Pulmonary artery endothelial cell (primary cell): ENCODE measurements at places on chromosomes 6 and 20. TPM values are rescaled to one million over a fixed set of nuclear protein-coding genes. Genes with fewer than 3 reads are reported as not detected.

FUCA2 gene
- 36.5 and 38.7 TPM in 2 replicates for total RNA-seq

OXT gene
- total RNA-seq: not detected in 2 replicates

PSMB8 gene
- total RNA-seq: 83.1 and 93.6 TPM in 2 replicates

DDO gene
- total RNA-seq: 0.53 and 2.7 TPM in 2 replicates

CD40 gene
- total RNA-seq: 9.1 and 12.7 TPM in 2 replicates

RNF144B gene
- total RNA-seq: 113 and 148 TPM in 2 replicates

EZR gene
- 110 and 172 TPM in 2 replicates for total RNA-seq

PLN gene
- 0.04 TPM in 1 of 2 replicates, not detected in the other for total RNA-seq

NT5DC1 gene
- 9.5 and 14.6 TPM in 2 replicates for total RNA-seq

CCDC170 gene
- total RNA-seq: 0.04 and 0.20 TPM in 2 replicates

CTCFL gene
- total RNA-seq: not detected in 2 replicates

PKIB gene
- 0.13 TPM in 1 of 2 replicates, not detected in the other for total RNA-seq

CDC25B gene
- total RNA-seq: 16.4 and 20.1 TPM in 2 replicates

HLA-DOA gene
- not detected in 2 replicates for total RNA-seq

RHAG gene
- not detected in 2 replicates for total RNA-seq

REM1 gene
- 0.32 TPM in 1 of 2 replicates, not detected in the other for total RNA-seq

FGD2 gene
- not detected in 2 replicates for total RNA-seq

MUC21 gene
- not detected in 2 replicates for total RNA-seq

COL9A3 gene
- total RNA-seq: 0.04 and 0.20 TPM in 2 replicates

SYCP2 gene
- 0.28 and 0.33 TPM in 2 replicates for total RNA-seq

ID1 gene
- total RNA-seq: 180 and 213 TPM in 2 replicates

IP6K3 gene
- not detected in 2 replicates for total RNA-seq

TUBE1 gene
- total RNA-seq: 14.6 and 23.2 TPM in 2 replicates
